Activated CD4-positive, alpha-beta T cell treated with anti-CD3 and anti-CD28 coated beads, Interleukin-2, amount 10 ng/mL, durations not matched to agents 7 days and 5 days (primary cell): ENCODE measurements at places on chromosomes 3 and 15. TPM values are rescaled to one million over a fixed set of nuclear protein-coding genes. Genes with fewer than 3 reads are reported as not detected.

The C3orf20 gene
- total RNA-seq: 0.10 TPM

The GOLGA6B gene
- total RNA-seq: not detected

The ARHGEF26 gene
- 0.06 TPM for total RNA-seq

The CYFIP1 gene
- 16.3 TPM for total RNA-seq

The ZNF660 gene
- not detected for total RNA-seq

The AGBL1 gene
- not detected for total RNA-seq

The CHRD gene
- total RNA-seq: not detected

The SEMA6D gene
- not detected for total RNA-seq

The TP63 gene
- 0.35 TPM for total RNA-seq

The OR5AC2 gene
- total RNA-seq: not detected

The P2RY13 gene
- total RNA-seq: not detected

The PLD1 gene
- total RNA-seq: 0.94 TPM

The PDCD6IP gene
- total RNA-seq: 193 TPM

The ARPP19 gene
- 193 TPM for total RNA-seq

The UPK1B gene
- not detected for total RNA-seq

The FANCD2OS gene
- not detected for total RNA-seq

The C3orf85 gene
- total RNA-seq: not detected

The FSD2 gene
- not detected for total RNA-seq

The GHSR gene
- total RNA-seq: not detected

The DNAH1 gene
- total RNA-seq: 25.7 TPM

The MON1A gene
- total RNA-seq: 14.1 TPM

The RAD51 gene
- total RNA-seq: 66.7 TPM

The FYTTD1 gene
- total RNA-seq: 38.8 TPM

The GOLGA8G gene
- not detected for total RNA-seq

The ZIC1 gene
- not detected for total RNA-seq

The ZMYND10 gene
- 3.6 TPM for total RNA-seq

The RAB8B gene
- total RNA-seq: 115 TPM

The SCG5 gene
- 3.7 TPM for total RNA-seq

The MAGEL2 gene
- total RNA-seq: not detected

The AHSG gene
- not detected for total RNA-seq

The CCR9 gene
- total RNA-seq: not detected

The BUB1B gene
- total RNA-seq: 81.1 TPM

The IMPG2 gene
- 0.37 TPM for total RNA-seq
